PC-9 (cell line): ENCODE measurements at places on chromosomes 2 and 18. TPM values are rescaled to one million over a fixed set of nuclear protein-coding genes. Genes with fewer than 3 reads are reported as not detected.

GRCh38 chr18:10387399-10387798 lies 67.0 kb upstream of the APCDD1 start:
- DNase-seq, result no peak

GRCh38 chr2:234448506-234449184 lies 48.2 kb downstream of the ARL4C start:
- DNase-seq, result no peak

HRH4 gene
- total RNA-seq, result 0.18 TPM in 1 of 2 replicates, not detected in the other

KIAA1328 gene
- total RNA-seq, result 4.0 and 6.5 TPM in 2 replicates

DNA sequence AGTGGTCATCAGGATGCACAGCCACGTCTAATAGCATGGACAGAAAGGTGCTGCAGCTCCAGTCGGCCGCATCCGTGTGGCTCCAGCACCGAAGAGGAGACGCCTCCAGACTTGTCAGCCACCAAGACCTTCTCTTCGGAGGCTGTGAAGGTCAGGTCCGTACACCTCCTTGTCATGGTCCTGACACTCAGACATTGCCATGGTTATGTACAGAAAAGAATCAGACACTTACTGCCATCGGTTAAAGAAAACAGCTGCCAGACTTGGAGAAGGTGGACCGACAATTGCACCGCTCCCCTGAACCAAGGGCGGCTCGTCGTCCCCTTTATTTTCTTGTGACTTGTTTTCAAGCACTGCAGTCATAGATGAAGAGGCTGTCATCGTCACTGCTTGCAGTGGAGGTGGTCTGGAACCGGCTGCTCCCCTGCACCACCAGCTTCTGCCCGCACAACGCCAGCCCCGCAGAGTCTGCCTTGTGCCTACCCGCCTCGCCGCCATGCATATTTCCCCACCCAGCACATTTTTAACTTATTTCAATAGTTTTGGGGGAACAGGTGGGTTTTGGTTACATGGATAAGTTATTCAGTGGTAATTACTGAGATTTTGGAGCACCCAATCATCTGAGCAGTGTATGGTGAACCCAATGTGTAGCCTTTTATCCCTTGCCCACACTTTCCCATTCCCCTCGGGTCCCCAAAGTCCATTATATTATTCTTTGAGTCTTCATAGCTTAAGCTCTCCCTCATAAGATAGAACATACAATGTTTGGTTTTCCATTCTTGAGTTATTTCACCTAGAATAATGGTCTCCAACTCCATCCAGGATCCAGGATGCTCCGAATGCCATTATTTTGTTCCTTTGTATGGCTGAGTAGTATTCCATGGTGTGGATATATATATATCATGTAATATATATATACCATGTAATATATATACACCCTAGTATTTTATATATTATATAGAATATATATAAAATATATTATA lies 18.1 kb downstream of the FBXO48 start:
- DNase-seq, result no peak

- no peak for DNase-seq
Measured at GRCh38 chr2:107545066-107545465, 281.6 kb upstream of the RGPD4 start.

DNA sequence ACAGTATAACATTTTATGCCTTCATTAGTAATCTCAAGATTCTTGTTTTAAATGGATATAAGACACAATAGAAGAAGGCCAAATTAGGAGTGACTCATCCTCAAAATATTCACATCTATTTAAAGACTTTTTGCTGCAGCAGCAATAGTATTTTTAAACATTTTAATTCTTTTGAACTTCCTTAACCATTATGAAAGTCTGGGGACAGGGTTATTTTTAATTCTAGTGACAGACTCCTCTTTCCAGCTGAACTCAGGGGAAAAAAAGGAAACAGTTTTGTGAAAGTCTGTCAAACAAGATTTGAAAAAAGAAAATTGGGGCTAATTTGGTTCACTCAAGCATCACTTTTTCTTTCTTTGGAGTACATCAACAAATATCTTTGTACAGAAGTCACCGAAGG lies 541.8 kb downstream of the NUP35 start:
- DNase-seq, result no peak

- DNase-seq, result no peak
Measured at GRCh38 chr2:119229716-119230115, 6.1 kb downstream of the STEAP3 start.
